Upper lobe of right lung (tissue), 1 donor: ENCODE measurements at places on chromosomes 16 and 17.
A peak's percentile ranks its signal among the peaks of the same experiment; 100 is the strongest.

DNA sequence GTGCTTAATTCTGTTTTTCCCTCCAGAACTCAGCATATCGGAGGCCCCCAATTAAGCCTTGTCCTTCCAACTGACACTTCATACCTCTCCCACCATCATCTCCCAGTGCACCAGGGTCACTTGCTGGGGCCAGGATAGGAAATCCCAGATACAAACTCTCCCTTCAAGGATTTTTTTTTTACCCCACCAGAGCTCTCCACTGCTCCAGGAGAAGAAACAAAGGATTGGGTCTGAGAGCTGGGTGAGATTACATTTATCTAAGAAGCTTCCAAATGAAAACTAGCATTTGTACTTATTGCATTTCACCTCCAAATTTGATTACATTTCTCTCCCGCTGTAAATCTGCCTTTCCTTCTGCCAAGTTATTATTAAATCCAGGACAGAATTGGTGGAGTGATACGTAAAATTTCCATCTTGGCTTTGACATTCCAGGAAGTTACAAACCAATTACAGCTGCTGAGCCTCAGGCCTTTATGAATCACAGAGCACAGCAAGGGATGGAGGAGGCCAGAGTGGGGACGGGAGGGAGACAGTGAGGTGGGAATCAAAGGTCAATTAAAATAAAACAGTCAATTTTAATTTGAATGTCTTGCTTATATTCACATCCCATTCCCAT is 123.5 kb downstream of the USP31 start:
- DNase-seq = no peak

DNA sequence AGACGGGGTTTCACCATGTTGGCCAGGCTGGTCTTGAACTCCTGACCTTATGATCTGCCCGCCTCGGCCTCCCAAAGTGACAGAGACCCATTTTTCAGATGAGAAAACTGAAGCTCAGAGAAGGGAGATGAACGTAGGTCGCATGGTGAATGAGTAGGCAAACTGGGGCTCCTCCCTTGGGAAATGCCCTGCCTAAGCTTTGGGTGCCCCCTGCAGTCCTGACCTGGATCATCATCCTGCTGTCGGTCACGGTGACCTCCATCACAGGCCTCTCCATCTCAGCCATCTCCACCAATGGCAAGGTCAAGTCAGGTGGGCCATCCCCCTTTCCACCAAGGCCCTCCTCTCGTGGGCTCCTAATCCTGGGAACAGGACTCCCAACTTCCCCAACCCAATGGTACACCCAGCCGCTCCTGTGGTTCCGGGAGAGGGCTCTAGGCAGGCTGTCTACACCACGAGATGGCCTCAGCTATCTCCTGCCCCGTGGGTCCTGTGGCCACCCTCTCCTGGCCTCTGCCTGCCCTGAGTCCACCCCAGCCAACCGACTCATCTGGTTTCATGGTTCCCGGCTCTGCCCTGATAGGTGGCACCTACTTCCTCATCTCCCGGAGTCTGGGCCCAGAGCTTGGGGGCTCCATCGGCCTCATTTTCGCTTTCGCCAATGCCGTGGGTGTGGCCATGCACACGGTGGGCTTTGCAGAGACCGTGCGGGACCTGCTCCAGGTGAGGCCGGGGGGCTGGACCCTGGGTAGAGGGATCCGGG is 4.7 kb downstream of the SLC12A3 start:
- no peak for DNase-seq

GRCh38 chr17:30415491-30415890 is 36.8 kb downstream of the CPD start:
- no peak for DNase-seq

- peak; percentile 79 for DNase-seq
Measured at GRCh38 chr17:56593086-56593645, 333 bp upstream of the NOG start.

GRCh38 chr17:9895923-9896322 is 9.1 kb downstream of the RCVRN start:
- no peak for DNase-seq

DNA sequence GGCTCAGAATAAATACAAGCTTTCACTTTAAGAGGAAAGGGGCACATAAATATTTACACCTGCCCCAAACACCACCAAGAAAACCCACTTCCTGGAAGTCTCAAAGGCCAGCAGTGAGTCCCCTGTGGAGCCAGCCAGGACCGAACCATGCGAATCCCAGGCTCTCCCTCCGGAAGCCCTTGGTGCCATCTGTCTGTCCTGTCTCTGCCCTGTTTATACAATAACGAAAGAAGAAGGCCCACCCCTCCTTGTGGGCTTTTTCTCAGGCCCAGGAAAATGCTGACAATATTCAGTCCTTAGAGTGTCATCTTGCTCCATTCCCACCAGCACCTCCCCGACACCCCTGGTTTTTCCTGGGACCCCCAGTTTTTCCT is 3.6 kb upstream of the SLC6A4 start:
- no peak for DNase-seq

DNA sequence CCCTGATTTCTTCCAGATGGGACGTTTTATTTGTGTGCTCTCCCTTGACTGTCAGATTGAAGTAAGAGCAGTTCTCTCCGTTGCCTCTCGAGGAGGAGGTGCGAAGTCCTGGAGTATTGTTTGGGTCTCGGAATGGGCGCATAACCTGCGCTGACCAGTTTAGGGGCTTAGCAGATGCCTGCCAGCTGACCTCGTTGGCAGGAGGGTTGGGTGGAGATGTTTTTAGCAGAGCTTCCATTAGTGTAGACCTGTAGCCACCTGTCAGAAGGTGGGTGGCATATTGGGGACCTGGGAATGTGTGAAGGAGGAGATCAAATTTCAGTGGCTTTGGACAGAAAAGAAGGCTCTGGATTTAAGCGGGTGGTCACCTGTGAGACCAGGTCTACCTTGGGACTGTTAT is 3.6 kb downstream of the RASD1 start:
- peak; percentile 19 for DNase-seq

GRCh38 chr17:10899281-10899680 is 61.4 kb upstream of the PIRT start:
- DNase-seq = no peak

DNA sequence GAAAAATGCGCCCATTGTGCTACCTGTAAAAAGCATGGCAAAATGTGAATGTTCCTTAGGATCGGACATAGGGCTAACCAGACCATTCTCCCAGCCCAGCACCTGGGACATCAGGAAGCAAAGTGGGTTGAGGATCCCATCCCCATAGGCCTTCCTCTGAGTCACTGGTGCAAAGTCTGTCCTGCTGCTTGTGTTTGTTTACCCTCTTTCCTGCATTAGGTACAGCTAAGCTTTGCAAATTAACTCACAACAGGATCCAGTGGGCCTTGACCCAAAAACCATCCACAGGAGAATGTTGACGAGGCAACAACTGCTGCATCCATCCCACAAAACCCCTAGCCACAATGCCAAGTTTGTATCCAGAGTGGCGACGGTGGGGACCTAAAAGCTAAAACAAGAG is 106.2 kb downstream of the GRIN2A start:
- DNase-seq = no peak

GRCh38 chr16:23691483-23692189 is 12.9 kb downstream of the PLK1 start:
- DNase-seq = no peak

- DNase-seq = no peak
Measured at GRCh38 chr17:63497708-63498483, 21.0 kb downstream of the ACE start.

- DNase-seq = no peak
Measured at GRCh38 chr16:67028167-67028695, 718 bp upstream of the CBFB start.

- DNase-seq = no peak
Measured at GRCh38 chr17:867896-868489, 85.8 kb downstream of the MRM3 start.

- no peak for DNase-seq
Measured at GRCh38 chr16:11914210-11915113, 1.3 kb downstream of the GSPT1 start.

GRCh38 chr17:48068491-48068961 is 20.4 kb downstream of the NFE2L1 start:
- DNase-seq = no peak

DNA sequence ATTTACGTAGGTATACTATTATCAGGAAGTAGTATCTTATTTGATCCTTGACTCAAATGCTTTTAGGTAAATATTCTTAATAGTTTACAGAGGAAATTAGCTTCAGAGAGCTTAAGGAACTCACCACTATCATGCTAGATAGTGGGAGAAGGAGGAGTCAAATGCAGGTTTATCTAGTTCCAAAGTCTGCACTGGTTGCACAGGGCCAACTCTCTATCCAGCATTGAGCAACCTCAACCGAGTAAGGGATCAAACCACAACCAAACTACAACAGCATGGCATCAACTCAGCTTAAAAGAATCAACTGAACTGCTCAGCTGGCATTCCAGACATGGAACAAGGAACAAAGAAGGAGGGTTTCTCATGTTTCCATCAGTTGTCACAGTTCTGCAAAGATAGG is 306.0 kb downstream of the MAF start:
- no peak for DNase-seq

DNA sequence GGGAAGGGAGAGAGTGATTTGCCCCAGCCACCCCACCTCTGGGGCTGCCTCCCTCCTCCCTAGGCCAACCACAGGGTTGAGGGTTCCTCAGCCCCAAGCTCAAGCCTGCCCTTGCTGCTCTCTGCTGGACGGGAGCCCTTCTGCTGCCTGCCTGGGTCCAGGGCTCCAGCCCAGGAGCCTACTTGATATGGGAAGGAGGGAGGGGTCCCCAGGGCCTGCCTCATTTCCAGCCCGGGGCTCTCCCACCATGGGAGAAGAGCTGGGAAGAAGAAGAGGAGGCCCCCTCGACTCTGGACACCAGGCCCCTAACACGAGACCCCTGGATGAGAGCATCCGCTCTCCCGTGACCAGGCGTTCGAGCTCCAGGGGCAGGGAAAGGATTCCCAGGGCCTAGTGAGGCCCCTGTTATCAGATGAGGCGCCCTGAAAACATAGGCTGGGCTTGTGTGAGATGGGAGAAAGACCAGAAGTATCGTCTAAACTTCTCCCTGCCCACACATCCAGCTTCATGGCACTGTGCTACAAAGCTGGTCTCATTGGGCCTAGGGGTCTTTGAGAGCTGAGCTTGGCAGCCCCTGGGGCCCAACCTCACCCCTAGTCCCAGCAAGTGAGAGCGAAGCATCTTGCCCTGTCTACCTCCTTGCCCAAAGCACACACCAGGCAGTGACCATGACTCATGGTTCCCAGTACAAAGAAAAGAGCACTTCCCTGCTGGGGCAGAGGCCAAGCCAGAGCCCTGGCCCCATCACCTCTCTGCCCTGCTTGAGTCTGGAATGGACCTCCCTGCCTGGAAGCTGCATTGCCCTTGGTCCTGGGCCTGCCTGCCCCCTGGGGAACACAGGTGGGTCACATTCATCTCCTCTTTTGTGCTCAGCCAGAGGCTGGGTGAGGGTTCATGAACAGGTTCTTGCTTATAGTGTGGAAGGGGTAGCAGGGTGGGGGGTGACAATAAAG is 987 bp downstream of the SLC16A5 start:
- no peak for DNase-seq

DNA sequence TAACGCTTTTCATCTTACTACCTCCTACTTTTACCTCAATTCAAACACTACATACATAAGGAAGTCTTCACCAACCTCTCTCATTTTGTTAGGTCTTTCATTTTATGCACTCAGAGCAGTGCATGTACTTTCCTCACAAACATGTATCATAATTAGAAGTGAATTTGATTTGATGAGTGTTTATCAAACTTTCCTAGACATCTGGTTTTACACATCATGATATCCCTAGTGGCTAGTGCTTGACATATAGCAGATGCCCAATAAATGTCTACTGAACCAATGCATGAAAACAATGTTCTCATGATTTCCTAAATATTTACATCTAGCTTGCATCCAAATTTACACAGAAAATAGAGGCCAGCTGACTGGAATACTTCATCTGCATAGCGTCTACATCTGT is 323.4 kb upstream of the KIF2B start:
- no peak for DNase-seq

- no peak for DNase-seq
Measured at GRCh38 chr17:64336760-64337413, 53.8 kb downstream of the PECAM1 start.

DNA sequence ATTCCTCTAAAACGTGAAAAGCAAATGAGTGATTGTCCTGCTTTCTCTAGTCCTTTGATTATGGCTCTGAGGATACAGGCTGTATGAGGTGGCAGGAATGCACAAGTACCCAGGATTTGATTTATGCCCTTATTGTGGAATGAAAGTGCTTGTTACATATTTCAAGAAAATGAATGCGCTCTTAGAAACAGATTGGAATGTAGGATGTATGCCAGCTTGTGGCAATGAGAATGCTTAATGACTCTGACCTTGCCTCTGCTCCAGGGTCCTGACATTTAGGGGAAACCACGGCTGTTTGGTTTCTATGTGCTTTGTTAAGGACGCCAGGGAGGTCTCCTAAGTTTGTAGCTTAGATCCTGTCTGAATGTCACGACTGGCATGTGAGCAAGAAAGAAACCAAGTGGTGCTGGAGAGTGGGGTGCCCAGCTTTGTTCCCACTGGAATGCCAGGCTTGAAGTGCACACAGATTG is 22.0 kb downstream of the PRCD start:
- no peak for DNase-seq

DNA sequence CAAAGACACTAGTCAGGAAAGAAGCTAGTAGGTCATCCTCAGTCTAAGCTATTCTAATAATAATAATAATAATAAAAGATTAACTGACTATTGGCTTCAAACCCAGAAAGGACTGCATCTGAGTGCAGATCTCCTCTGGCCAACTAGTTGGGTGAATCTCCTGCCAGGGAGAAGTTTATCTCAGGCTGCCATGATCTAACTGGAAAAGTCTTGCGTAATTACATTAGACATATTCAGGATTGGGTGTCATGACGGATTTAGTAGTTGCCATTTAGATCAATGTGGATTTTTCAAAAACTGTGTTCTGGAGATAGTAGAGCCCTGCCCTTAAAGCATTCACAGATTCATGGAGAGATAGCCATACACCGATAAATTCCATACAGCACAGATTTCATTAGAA is 69.5 kb downstream of the KIF2B start:
- DNase-seq = no peak

- no peak for DNase-seq
Measured at GRCh38 chr17:49687878-49688491, 10.1 kb upstream of the SPOP start.

- peak; percentile 85 for DNase-seq
Measured at GRCh38 chr17:4881761-4882555, 17.4 kb upstream of the C17orf107 start.

DNA sequence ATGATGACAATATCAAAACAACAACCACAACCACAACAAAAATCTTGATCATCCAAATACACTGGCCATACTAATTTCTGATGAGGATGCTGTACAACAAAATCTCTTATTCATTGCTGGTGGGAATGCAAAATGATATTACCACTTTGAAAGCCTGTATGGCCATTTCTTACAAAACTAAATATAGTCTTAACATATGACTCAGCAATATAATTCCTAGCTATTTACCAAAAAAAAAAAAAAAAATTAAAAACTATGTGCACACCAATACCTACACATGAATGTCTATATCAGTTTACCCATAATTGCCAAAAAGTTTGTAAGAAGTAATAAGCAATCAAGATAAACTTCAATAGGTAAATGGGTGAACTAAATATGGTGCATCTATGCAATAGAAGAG is 1379.7 kb downstream of the CDH11 start:
- DNase-seq = no peak
